ENCODE measurements at places on chromosomes 1 and 21.

DNA sequence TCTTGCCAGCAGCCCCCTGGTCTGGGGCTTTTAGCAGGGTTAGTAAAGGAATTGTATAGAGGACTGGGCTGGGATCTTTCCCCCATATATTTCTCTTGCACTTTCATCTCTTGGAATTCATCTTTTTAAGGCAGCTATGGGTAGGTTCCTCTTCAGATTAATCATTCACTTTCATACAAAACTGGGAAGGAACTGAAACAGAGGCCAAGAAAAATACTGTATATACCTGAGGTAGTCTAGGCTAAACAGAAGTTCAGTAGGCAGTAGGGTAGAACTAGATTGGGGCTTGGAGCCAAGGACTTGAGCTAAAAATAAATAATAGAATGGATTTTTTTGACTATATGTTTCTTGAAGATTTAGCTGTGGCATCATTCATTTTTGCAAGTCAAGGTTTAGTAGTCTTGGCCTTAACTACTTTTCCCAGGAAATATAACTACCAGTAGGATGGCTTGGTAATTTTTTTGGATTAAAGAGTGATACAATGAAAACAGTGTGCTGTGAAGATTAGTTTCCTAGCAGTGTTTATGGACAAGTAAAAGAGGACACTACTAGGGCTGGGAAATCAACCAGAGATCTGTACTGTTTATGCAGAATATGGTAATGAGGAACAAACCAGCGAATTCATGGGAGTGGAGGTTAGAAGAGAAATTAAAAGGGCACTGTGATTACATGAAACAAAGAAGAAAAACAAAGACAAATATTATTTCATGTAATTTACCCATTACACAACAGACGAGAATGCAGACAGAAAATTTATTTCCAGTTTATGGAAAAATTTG lies 50.9 kb upstream of the PTGS2 start:
- DNase-seq = no peak

DNA sequence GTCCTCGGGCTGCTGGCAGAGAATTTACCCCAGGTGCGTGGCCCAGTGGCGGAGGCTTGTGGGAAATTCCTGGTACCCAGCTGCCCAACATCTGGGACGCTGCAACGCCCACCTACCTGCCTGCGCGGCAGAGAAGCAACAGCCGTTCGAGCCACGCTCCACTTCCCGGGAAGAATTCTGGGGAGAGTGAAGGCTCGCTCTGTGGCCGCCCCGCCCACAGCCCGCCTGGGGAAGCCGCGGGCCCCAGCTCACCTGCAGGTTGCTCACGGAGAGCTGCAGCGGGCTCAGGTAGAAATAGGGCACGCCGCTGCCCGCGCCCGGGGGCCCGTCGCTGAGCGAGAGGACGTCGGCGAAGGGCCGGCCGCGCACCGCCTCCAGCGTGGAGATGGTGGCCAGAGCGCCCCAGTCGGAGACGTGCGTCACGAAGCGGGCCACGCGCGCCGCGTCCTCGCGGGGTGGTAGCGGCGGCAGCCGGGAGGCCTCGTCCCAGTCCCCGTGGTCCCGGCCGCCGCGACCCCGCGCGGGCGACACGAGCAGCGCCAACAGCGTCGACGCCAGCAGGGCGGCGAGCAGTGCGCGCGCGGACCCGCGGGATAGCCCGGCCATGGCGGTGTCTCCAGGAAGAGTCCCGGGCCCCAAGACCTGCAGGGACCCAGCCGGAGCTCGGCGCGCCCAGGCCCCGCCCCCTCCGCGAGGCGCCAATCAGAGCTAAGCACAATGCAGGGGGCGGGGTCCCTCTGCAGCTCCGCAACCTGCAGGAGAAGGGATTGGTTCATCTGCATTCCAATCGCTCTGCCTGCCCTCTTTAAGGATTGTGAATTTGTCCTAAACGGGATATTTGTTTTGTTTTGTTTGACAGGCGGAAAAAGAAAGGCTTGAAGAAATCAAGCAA lies at the start of gene CREG1:
Gene CREG1 (minus strand): TSS at position 627 of the 892 bp plus-strand sequence.
- DNase-seq = peak; percentile 80

GRCh38 chr1:185439727-185440415 lies 122.8 kb upstream of the IVNS1ABP start:
- DNase-seq = no peak

DNA sequence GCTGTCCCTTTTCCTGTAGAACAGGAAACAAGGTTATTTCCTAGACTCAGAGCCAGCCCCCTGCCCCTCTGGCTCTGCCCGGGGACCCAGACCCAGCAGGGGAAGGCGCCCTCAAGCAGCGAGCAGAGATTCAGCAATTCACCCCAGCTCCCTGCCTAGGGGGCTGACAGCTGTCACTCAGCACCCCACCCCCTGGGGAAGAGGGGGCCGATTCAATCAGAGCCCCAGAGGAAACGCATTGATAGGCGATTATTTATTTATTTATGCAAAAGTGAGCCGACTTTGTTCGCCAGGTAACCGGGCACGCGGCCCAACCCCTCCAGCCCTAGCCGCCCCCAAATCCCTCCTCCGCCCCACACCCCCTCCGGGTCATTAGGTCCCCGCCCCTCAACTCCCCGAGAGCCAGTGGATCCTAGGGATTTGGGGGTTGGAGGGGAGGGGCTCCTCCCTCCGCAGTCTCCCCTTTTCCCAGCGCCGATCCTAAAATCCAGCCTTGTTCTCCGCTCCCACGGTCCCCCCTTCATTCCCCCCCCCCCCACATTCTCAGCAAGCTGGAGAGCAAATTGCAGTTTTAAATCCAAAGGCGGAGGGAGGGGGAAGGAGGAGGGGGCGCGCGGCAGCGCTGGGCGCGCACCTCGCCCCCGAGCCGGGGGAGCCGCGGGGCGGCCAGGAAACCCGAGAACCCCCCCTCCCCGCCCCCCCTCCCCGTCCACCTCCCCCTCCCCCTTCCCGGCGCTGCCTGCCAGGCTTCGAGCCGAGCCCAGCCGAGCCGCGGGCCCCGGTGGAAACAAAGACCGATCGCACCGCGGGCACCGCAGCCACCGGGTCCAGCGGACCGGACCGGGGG lies 1.3 kb downstream of the AHDC1 start:
- DNase-seq = no peak

GRCh38 chr1:234858722-234859121 lies 248.7 kb upstream of the IRF2BP2 start:
- DNase-seq = no peak

DNA sequence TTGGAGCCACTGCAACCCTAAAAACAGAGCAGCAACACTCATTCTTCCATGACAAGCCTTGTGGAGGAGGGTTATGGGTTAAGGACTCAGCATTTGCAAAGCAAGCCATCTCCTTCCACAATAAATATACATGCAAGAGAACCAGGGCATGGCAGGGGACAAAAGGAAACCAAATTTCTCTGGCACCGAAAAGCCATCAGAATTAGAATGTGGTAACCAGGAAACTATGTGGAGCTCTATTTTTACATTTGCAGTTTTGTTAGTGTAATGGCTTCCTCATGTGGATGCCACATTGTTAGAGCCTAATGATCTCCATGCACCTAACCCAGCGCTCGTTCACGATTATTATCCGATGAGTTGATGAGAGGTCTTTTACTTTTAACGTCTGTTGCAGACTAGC lies 91.7 kb downstream of the NAV1 start:
- DNase-seq = no peak

GRCh38 chr1:93842750-93843500 lies 36.1 kb downstream of the DNTTIP2 start:
- no peak for DNase-seq

- no peak for DNase-seq
Measured at GRCh38 chr21:19900149-19900548, 1098.1 kb upstream of the NCAM2 start.

DNA sequence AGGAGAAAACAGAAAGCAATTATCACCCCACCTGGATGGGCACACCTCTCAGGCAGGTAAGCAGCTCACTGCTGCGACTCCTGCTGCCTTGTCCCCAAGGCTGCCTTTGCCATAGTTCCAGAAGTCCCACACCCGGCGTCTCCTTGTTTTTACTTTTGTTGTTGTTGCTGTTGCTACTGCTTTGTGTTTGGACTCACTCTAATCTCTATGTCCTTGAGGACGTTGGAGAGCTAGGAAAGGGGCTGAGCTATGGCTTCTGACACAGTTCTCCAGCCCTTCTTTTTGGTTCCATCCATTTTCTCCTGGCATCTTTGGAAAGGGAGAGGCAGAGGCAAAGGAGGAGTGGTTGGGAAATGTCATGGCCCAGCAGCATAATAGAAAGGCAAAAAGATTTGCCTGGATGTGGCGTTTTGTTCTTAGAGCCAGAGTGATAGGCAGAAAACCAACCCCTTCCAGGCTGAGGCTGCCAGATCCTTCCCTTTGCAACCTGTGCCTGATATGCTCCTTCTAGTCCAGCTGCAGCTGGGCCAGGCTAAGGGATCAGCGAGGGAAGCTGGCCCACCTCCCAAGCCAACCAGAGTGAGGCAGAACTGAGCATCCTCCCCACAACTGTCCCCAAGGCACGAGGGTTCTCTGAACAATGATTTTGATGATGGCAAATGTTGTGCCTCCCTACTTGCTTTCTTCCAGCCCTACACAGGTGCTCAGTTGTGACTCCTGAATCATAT lies 270.7 kb downstream of the ASTN1 start:
- no peak for DNase-seq

DNA sequence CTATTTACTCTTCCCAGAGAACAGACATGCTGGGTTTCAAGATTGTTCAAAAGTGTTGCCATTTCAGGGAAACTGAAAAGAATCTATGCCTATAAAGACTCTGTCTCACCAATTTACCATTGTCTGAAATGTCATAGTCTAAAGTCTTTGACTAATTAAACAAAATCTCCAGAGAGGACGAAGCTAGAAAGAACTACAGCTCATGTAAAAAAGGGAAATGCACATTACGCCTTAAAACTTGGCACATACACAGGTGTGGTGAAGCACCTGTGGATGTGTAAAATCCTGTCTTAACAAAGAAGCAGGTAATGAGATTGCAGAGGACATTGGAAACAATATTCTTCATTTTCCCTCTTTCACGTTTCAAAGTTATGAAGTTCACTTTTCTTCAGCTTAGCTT lies 130.6 kb downstream of the EIF4G3 start:
- no peak for DNase-seq

GRCh38 chr1:98045211-98045766 lies 124.5 kb upstream of the DPYD start:
- DNase-seq = no peak

- no peak for DNase-seq
Measured at GRCh38 chr1:43241413-43241836, 28.4 kb upstream of the TMEM125 start.

GRCh38 chr1:207841293-207841692 lies 69.6 kb downstream of the CD34 start:
- no peak for DNase-seq

DNA sequence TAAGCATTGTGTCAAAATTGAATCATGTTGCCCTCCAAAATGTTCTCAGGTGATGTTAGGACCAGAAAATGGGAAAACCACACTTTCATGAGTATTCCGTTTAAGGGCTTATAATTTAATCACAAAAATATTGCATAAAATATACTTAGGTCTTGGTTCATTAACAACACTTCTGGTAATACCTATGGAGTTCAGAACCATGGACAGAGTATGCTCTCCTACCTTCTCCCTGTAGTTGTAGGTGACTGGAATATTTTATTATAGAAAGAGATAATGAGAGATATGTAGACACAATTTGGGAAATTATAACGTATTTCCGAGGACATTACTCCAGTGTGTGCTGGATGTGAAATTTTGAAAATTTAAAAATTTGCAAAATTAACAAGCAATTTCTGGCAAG lies 232.5 kb downstream of the NCAM2 start:
- no peak for DNase-seq
